ENCODE measurements at places on chromosomes 3 and 15.
A peak's percentile ranks its signal among the peaks of the same experiment; 100 is the strongest.

- DNase-seq = no peak
Observed at GRCh38 chr3:108243243-108243642, 21.0 kb upstream of the IFT57 start.

- peak; percentile 47 for DNase-seq
Observed at GRCh38 chr3:8529181-8529637, 27.6 kb downstream of the LMCD1 start.

GRCh38 chr15:39582286-39582976 is 1.6 kb downstream of the THBS1 start:
- DNase-seq = peak; percentile 63

DNA sequence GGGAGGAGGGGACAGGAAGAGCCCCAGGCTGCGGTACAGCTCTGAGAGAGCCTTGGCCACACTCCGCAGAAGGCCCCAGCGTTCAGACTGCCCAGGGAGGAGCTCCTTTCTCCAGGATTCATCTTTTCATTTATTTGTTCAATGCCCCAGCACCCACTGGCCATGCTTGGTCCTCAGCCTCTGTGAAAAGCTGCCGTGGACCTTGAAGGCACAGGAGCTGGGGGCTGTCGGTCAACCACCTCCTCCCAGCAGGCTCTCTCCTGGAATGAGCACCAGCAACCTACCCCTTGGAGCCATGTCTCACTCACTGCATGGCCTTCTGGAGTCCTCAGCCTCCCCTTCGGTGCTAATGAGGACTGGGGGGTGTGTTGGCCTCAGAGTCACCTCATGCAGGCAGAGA is 21.6 kb upstream of the PRR23E start:
- no peak for DNase-seq

DNA sequence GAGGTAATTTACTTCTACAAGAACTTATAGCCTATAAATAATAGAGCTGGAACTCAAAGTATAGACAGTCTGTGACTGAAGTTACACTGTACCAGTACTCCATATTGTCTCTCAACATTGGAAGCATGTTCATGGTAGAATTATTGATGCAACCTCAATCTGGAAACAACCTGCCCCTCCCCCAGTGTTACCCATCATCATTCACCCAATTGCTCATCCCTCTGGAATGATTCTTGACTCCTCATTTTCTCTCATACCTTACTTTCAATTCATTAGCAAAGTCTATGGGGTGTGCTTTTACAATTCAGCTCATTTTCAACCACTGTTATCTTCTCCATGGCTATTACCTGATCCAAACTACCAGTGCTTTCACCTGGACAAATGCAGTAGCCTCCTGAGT is 151.7 kb downstream of the CPNE4 start:
- DNase-seq = peak; percentile 4

DNA sequence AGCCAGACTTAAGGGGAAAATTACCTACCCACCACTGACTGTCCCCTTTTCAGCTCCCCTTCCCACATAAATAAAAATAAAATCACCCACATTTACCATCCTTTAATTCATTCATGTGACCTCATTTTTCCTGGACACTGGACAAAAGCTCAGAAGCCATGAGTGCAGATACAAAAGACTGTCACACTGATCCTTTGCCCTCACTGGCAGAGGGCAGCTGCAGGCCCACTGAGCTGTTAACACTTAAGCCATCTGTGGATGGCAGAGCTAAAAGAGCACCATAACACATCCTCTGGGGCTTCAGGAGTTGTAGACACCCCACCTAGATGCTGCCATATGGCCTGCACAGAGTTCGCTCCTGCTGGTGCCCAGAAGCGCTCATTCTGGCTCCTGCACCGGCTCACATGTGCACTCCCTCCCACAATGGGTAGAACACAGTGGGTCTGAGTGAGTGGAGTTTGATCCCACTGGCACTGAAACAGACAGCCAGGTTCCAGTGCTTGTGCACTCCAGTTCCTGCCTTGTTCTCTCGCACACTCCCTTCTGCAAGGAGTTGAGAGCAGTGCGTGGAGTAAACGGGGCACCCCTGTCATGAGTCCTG is 38.8 kb downstream of the EDC3 start:
- DNase-seq = no peak

- no peak for DNase-seq
Observed at GRCh38 chr3:62574266-62574898, 201.0 kb upstream of the FEZF2 start.

DNA sequence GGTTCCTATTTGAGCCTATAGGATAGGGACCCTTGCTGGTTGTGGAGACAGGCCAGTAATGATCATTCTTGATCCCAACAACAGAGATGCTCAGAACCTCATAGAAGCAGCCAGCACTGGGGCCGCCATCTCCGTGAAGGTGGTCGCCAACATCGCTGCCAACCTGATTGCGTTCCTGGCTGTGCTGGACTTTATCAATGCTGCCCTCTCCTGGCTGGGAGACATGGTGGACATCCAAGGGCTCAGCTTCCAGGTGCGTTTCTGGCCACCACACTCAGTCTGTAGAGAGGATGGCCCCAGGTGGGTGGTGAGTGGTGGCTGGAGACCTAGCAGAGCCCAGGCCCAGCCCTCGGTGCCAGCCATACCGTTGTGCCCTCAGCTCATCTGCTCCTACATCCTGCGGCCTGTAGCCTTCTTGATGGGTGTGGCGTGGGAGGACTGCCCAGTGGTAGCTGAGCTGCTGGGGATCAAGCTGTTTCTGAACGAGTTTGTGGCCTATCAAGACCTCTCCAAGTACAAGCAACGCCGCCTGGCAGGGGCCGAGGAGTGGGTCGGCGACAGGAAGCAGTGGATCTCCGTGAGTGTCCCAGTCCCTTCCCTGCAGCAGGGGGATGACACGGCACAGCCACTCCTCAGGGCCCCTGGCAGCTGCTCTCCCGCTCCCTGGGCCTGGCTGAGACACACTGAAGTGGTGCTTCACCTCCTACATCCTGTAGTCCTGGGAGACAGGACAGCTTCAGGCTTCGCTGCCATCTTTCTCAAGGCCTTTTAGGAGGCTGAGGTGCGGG is 46.5 kb upstream of the PDE8A start:
- DNase-seq = no peak

DNA sequence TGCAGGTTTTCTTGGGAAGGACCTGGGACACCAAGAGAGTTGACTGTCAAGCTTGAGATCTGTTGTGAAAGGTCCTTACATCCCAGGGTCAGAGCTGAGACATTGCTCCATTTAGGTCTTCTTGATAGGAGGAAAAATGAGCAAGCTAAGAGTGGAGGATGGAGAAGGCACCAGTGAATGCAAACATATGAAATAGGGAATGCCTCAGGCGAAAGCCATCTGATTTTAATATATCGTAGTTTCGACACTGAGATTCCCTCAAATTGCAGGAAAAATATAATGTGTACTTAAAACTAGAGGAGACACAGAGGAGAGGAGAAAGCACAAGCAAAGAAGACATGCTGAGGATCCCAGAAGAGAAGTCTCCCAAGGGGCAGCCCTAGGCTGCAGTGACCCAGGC is 85.5 kb downstream of the TM4SF4 start:
- peak; percentile 31 for DNase-seq

DNA sequence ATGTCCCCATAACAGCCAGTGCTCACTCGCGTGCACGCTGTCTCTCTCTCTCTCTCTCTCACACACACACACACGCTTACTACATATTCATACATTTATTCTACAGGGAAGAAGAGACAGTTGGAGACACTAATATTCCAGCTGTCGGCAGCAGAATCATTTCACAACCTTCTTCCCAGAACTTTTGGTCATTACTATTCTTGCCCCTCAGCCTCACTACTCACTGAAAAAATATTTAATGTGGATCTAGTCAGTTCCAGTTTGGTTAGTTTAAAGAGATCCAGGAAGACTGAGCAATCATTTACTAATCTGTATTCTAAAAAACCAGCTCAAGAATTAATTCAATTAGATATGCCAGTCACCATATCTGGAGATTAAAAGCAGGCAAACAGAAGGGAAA is 394.9 kb downstream of the PTPRG start:
- peak; percentile 86 for DNase-seq

All from fibroblast of skin of abdomen (primary cell).